ENCODE measurements at places on chromosomes 6 and 20. TPM values are rescaled to one million over a fixed set of nuclear protein-coding genes. Genes with fewer than 3 reads are reported as not detected.

Gene RAET1L
- not detected for total RNA-seq

Gene MRAP2
- total RNA-seq: 4.3 TPM

Gene MICB
- total RNA-seq: 33.1 TPM

Gene UBD
- 0.14 TPM for total RNA-seq

Gene HTR1E
- total RNA-seq: not detected

All from thoracic aorta endothelial cell (primary cell).